ENCODE measurements at places on chromosomes 11 and 22.

GRCh38 chr11:84260862-84261261 is 974.7 kb upstream of the CCDC90B start:
- ATAC-seq: no peak

- ATAC-seq: no peak
Measured at GRCh38 chr11:11532574-11532973, 89.2 kb downstream of the GALNT18 start.

DNA sequence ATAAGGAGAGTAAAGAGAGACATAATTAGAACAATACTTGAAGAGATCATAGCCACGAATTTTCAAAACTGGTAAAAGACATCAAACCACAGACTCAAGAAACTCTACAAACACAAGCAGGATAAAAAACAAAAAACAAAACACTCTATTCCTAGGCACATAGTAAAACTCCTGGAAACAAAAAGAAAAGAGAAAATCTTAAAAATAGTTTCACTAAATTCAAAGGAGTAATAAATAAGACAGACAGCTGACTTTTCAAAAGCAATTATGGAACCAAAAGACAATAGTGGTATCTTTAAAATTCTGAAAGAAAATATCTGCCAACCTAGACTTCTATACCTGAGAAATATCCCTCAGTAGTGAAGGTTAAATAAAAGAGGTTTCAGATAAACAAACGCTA is 9.2 kb upstream of the NARS2 start:
- ATAC-seq: no peak

DNA sequence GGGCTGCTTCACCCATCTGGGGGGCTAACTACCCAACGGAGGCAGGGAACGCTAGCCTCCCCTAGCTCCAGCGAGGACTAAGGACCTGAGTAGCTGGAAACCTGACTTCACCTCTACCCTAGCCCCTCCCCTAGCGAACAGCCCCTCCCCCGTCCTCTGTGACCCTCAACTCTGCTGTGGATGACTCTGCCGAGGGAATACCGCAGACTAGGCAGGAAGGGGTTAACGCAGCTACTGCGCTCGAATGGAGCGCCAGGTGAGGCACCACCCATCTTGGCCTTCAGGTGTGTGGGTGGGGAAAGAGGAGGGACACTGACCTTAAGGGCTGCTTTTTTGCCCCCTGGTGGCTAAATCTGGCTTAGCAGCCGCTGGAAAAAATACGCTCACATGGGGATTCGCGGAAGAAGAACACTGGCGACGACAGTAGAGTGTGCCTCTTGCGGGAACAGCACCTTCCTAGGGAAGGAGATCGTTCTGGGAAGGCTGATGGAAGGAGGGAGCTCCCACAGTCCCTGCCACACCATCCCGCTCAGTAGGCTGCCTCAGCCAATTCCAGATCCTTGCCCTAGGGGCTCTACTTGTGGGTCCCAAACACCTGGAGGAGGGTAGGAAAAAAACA is 4.5 kb upstream of the BCL9L start:
- ATAC-seq: peak; percentile 25

- peak; percentile 72 for ATAC-seq
Measured at GRCh38 chr11:83056204-83056603, 15.5 kb downstream of the RAB30 start.

GRCh38 chr11:132245403-132246385 is 875.3 kb downstream of the NTM start:
- ATAC-seq: no peak

DNA sequence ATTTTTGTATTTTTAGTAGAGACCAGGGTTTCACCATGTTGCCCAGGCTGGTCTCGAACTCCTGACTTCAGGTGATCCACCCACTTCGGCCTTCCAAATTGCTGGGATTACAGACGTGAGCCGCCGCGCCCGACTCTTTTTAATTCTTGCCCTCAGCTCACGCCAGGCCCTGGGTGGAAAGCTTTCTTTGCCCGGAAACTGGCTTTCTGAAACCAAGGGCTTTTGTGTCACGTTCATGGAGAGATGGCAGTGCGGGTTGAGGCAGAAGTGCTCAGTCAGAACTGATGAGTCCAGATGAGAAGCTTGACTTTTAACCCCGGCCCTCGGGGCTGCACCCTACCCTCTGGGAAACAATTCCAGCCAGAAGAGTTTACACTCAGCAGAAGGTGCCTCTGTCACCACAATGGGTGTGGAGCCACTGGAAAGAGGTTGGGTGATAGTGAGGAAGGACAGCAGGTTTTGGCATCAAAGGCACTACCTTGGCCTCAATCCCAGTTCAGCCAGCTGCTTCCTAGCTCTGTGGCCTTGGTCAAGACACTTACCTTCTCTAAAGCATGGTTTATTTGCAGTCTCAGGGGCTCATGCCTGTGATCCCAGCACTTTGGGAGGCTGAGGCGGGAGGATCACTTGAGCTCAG is 890 bp upstream of the ARFGAP3 start:
- ATAC-seq: no peak

GRCh38 chr11:8577791-8578581 is 16.0 kb downstream of the STK33 start:
- ATAC-seq: no peak

GRCh38 chr11:9022961-9023680 is 19.3 kb upstream of the NRIP3 start:
- ATAC-seq: no peak

- ATAC-seq: peak; percentile 26
Measured at GRCh38 chr11:34358258-34358727, 483 bp upstream of the ABTB2 start.

GRCh38 chr11:61173456-61173855 is 12.2 kb upstream of the VPS37C start:
- ATAC-seq: no peak

- ATAC-seq: no peak
Measured at GRCh38 chr22:25637672-25638071, 73.2 kb downstream of the GRK3 start.

- no peak for ATAC-seq
Measured at GRCh38 chr11:83611031-83611430, 324.9 kb upstream of the CCDC90B start.

- no peak for ATAC-seq
Measured at GRCh38 chr11:45778341-45778740, 26.6 kb upstream of the SLC35C1 start.

DNA sequence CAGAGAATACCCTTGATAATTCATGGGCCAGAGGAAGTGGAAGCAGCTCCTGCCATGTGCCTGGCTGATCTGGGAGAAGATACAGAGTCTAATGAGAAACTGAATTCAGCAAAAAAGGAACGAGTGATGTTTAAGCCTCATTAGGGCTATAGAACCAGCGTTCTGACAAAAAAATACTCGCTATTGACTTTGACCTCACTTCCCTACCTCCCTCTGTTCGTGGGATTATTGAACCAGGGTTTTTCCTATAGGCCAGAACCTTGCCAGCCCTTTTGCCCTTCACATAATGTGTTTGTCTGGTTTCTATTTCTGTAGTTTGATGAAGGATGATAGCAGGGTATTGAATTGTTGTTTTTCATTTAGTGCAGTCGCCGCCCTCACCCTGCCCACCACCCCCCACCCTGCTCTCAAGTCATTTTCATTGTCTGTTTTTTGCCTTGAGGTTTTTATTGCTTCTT is 7.6 kb upstream of the RBFOX2 start:
- ATAC-seq: no peak

DNA sequence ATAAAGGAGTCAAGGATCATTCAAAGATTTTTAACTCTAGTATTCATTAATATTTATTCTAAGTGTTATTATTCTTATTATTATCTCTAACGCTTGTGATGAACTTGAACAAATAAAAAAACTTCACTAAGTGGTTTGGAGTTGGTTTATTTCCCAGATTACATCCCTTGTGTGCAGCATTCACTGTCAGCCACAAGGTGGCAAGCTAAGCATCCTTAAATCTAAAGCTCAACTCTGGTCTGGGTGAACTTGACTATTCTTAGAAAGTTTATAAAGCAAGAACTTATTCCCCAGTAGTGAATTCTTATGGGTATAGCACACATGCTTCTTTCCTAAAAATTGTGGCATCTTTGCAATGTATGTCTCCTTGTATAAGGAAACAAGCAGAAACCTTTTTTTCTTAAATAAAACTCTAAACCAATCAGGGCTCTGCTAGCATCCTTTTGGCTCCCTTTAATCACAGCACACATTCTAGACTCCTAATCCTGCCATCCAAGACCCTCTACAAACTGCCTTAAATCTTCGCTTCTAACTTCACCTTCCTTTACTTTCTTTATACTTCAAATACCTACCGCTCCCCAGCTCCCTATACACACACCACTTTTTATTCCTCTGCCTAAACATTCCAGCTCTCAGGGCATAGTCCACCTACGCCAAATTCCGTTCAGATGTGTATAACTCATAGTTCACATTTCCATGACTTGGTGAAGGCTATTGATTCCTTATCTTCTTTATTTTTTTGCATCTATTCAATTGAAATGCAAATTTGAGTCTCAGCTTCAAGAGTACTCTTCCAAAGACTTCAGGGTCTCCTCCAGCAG is 1068.8 kb downstream of the DLG2 start:
- no peak for ATAC-seq

- ATAC-seq: no peak
Measured at GRCh38 chr11:17691550-17691949, 27.8 kb upstream of the MYOD1 start.

DNA sequence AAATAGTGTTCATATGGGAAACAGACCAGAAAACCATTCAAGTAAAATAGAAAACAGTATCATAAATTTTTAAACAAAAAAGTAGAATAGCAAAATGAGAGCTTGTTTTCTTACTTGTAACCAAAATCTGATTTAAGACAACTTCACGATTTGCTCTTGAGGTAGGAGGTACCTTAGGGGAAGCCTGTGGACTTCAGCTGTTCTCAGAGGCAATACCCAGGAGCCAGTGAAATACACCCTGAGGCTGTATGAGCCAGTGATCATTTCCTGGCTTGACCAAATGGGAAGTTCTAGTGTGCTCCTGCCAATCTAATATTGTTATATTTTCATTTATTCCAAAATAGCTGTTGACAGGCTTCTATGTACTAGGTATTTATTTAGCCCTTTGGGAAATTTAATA is 104.8 kb downstream of the ARHGAP42 start:
- no peak for ATAC-seq

- ATAC-seq: no peak
Measured at GRCh38 chr11:581342-581741, 5.1 kb downstream of the PHRF1 start.
